ENCODE measurements at places on chromosomes 6 and 20. TPM values are rescaled to one million over a fixed set of nuclear protein-coding genes. Genes with fewer than 3 reads are reported as not detected.

- H3K27ac ChIP-seq = no peak overlapping the region
- DNase-seq = no peak
- no peaks in the 10 kb centered on the region for H3K36me3 ChIP-seq
- H3K4me3 ChIP-seq = no peak overlapping the region
These were observed 2.3 kb downstream of the ZNF322 start for GRCh38 chr6:26657256-26657655.

GRCh38 chr6:144317736-144318135 is 32.6 kb downstream of the UTRN start:
- no peak overlapping the region for H3K27ac ChIP-seq
- peaks cover 26% of the 10 kb centered on the region for H3K4me1 ChIP-seq
- no peak overlapping the region for H3K4me3 ChIP-seq
- no peak for DNase-seq

GRCh38 chr6:10968776-10969175 is 75.3 kb downstream of the ELOVL2 start:
- no peak overlapping the region for H3K4me3 ChIP-seq
- H3K27ac ChIP-seq = no peak overlapping the region
- H3K36me3 ChIP-seq = no peaks in the 10 kb centered on the region
- H3K4me1 ChIP-seq = no peaks in the 10 kb centered on the region
- no peaks in the 10 kb centered on the region for H3K27me3 ChIP-seq
- no peak for DNase-seq

DNA sequence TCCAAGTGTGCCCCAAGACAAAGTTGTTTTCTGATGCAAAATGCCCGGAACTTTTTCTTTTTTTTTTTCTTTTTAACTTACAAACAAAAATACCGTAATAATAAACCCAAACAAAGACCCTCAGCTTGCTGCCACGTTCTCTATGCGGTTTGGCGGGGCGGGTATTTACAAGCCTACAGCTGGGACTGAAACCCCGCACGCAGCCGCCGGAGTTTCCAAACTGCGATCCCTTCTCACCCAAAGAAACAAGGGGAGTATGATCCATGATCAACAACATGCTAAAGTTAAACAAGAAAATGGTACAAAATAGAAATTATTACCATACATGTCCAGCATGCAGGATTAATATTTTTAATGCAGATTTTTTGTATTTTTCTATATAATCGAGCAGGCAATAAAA is 2.1 kb downstream of the MAFB start:
- peak overlapping the region; percentile 59 for H3K4me3 ChIP-seq
- no peaks in the 10 kb centered on the region for H3K36me3 ChIP-seq
- no peak overlapping the region for H3K27ac ChIP-seq
- no peak for DNase-seq
- H3K4me1 ChIP-seq = peaks cover 9% of the 10 kb centered on the region

GRCh38 chr20:13085275-13085674 is 76.5 kb downstream of the SPTLC3 start:
- no peaks in the 10 kb centered on the region for H3K4me1 ChIP-seq
- no peak overlapping the region for H3K27ac ChIP-seq
- no peaks in the 10 kb centered on the region for H3K27me3 ChIP-seq
- no peak overlapping the region for H3K4me3 ChIP-seq
- H3K36me3 ChIP-seq = no peaks in the 10 kb centered on the region

DNA sequence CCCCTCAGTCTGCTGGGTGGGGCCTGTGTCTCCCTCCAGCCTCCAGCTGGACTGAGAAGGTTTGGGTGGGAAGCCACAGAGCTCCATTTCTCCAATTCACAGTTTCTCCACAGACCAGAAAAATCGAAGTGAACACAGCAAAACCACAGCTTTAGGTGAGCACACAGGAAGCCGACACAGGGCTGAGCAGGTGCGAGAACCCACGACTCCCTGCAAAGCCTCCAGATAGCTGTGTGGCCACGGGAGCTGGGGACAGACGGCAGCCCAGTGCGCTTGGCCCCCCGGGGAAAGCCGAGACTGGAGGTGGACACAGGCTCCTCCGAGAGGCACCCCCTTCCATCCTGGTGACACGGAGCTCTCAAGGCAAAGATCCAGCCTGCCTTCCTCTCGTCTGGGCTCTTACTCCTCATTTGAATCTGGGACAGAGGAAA is 29.0 kb upstream of the MPC1 start:
- H3K27ac ChIP-seq = no peak overlapping the region
- no peak overlapping the region for H3K4me3 ChIP-seq
- DNase-seq = no peak
- no peaks in the 10 kb centered on the region for H3K36me3 ChIP-seq

GRCh38 chr6:73636048-73636447 is 17.7 kb downstream of the SLC17A5 start:
- no peaks in the 10 kb centered on the region for H3K36me3 ChIP-seq
- H3K4me3 ChIP-seq = no peak overlapping the region
- no peak for DNase-seq
- no peaks in the 10 kb centered on the region for H3K27me3 ChIP-seq
- no peaks in the 10 kb centered on the region for H3K4me1 ChIP-seq

- peaks cover 2% of the 10 kb centered on the region for H3K4me1 ChIP-seq
- H3K27me3 ChIP-seq = no peaks in the 10 kb centered on the region
- no peak for DNase-seq
- no peak overlapping the region for H3K27ac ChIP-seq
- H3K36me3 ChIP-seq = no peaks in the 10 kb centered on the region
- no peak overlapping the region for H3K4me3 ChIP-seq
These were observed 9.0 kb downstream of the METTL24 start for GRCh38 chr6:110348961-110349690.

- peaks cover 5% of the 10 kb centered on the region for H3K4me1 ChIP-seq
- no peak overlapping the region for H3K4me3 ChIP-seq
- H3K27ac ChIP-seq = peak overlapping the region; percentile 24
- no peaks in the 10 kb centered on the region for H3K36me3 ChIP-seq
These were observed 21.6 kb downstream of the JAG1 start for GRCh38 chr20:10652185-10652584.

- no peaks in the 10 kb centered on the region for H3K27me3 ChIP-seq
- no peak overlapping the region for H3K27ac ChIP-seq
- no peak overlapping the region for H3K4me3 ChIP-seq
- H3K4me1 ChIP-seq = peaks cover 2% of the 10 kb centered on the region
These were observed 237.9 kb upstream of the PDE10A start for GRCh38 chr6:165900970-165901369.

DNA sequence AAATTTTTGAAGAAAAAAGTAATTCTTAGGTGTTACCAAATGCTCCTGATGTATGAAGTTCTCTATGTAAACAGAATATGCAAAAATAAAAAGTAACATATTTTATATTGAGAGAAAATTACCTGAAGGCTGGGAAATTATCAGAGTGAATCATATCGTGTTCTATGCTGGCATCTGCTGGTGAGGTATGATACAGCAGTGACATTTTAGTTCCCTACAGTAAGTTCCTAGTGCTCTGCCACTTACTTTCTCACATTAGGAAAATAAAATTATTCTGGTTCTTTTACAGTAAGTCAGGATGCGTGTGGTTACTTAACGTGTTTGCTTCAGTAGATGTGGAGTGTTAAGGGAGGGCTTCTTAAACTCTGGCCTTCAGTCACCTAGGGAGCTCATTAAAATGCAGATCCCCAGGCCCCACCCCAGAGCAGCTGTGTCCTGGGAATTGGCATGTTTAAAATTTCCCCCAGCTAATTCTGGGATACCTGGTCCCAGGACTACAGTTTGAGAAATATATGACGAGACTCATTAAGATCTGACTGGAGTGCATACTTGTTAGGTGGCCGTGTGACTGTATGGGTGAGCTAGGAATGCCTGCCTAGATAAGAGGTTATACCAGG is 3.2 kb downstream of the ACTR5 start:
- no peak overlapping the region for H3K4me3 ChIP-seq
- H3K4me1 ChIP-seq = peaks cover 5% of the 10 kb centered on the region
- no peaks in the 10 kb centered on the region for H3K27me3 ChIP-seq
- H3K27ac ChIP-seq = no peak overlapping the region

DNA sequence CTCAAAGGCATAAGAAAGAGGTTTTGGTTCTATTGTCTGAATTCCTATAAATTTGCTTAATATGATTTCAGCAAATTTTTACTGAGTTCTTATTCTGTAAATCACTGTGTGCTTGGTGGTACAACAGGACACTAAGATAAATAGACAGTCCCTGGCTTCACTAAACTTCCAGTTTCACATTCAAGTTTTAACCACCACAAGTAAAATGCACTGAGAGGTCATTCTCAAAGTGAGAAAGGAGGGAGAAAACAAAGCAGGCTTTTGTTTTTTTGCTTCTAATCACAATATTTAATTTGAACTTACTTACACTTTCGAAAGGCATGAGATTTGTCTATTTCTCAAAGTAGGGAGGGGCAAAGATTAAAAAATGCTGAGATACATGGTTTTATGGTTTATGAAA is 445.7 kb downstream of the CDC5L start:
- H3K27ac ChIP-seq = no peak overlapping the region
- H3K36me3 ChIP-seq = no peaks in the 10 kb centered on the region
- H3K4me1 ChIP-seq = no peaks in the 10 kb centered on the region
- H3K4me3 ChIP-seq = no peak overlapping the region

DNA sequence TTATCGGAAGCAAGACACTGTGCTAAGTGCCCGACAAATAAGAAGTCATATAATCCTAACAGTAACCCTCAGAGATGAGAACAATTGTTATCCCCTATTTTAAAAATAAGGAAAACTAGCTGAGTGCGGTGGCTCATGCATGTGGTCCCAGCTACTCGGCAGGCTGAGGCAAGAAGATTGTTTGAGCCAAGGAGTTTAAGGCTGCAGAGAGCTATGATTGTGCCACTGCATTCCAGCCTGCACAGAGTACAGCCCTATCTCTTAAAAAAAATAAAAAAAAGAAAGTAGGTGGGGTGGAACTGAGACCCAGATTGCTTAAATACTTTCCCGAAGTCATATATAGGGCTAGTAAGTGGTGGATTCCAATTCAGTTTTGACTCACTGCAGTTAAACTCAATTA is 84.7 kb downstream of the UST start:
- H3K4me1 ChIP-seq = peaks cover 2% of the 10 kb centered on the region
- no peak overlapping the region for H3K4me3 ChIP-seq
- DNase-seq = no peak
- H3K27ac ChIP-seq = no peak overlapping the region
- H3K36me3 ChIP-seq = no peaks in the 10 kb centered on the region
- no peaks in the 10 kb centered on the region for H3K27me3 ChIP-seq

DNA sequence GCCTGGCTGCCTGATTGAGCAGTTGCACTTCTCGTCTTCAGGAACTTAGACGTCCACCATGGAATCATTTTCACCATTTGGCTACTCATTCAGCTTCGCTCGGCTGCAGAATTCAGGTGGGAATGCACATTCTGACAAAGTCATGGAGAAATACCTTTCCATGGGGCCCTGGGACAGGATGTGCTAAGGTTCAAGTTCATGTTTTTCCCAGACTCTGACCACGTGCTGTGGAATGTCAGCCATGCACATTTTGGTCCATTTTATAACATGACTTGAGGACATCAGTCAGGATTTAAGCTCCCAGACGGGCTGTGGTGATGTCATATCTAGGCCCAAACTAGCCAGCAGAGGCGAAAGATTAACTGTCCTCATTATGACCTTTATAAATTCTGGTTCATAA is 205.3 kb downstream of the TBXT start:
- no peak overlapping the region for H3K27ac ChIP-seq
- no peak overlapping the region for H3K4me3 ChIP-seq
- no peaks in the 10 kb centered on the region for H3K4me1 ChIP-seq
- DNase-seq = no peak

DNA sequence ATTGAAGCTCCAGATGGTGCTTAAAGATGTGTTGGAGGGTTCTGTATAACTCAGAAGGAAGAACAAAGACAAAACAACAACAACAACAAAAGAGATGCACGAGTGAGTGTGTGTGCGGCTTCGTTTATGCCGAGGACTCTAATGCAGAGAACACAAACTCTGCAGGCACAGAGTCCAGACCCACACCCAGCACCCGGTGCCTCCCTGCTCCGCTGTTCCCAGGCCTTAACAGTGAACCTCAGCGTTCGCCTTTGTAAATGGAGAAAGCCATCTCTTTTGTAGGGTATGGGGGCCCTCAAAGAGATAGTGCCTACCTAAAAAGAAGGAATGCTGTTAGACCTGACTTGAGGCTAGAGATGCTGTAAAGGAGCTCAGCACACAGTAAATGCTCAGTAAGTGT is 243.3 kb downstream of the ERMARD start:
- H3K4me1 ChIP-seq = no peaks in the 10 kb centered on the region
- H3K4me3 ChIP-seq = no peak overlapping the region
- H3K36me3 ChIP-seq = no peaks in the 10 kb centered on the region
- H3K27me3 ChIP-seq = no peaks in the 10 kb centered on the region

- no peak overlapping the region for H3K27ac ChIP-seq
- no peaks in the 10 kb centered on the region for H3K36me3 ChIP-seq
- no peak overlapping the region for H3K4me3 ChIP-seq
- H3K27me3 ChIP-seq = no peaks in the 10 kb centered on the region
- DNase-seq = no peak
These were observed 15.5 kb upstream of the MYMX start for GRCh38 chr6:44201200-44201599.

DNA sequence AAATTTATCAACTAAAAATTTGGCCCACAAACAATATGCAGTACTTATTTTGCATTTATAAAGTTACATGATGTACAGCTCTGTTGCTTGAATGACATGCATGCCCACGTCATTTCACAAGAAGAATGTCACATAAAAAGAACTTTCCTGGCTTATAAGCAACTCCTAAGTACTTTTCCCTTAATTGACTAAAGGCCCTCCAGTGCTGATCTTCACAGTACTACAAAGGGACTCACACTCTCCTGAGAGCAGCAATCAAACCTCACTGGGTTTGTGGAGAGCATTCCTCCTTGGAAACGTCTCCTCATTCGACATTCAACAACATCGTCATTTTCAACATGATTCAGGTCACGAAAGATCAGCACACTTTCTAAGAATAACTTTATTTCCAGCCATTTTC is 111.1 kb downstream of the IPCEF1 start:
- H3K4me1 ChIP-seq = no peaks in the 10 kb centered on the region
- no peak overlapping the region for H3K27ac ChIP-seq
- DNase-seq = no peak
- H3K27me3 ChIP-seq = no peaks in the 10 kb centered on the region

DNA sequence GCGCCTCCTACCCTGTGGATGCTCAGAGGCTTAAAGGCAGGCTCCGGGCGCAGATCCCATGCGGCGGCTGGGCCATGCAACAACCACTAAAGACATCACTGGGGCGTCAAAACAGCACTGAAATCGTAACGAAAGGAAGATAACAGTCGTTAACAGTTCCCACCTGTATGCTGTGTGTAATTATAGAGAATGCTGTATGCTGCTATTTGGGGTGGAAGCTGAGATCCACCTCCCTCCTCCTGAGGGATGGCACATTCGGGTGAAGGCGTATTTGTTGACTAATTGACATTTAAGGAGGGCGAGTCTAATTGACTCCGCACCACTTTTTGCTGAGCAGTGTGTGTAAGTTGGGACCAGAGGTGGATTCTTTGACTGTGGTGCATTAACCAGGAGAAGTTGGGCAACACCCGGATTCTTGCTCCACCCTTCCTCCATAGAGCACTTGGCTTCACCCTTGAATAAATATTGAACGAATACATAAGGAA is 687 bp downstream of the SLC35A1 start:
- DNase-seq = no peak
- peak overlapping the region; percentile 97 for H3K4me3 ChIP-seq
- no peaks in the 10 kb centered on the region for H3K36me3 ChIP-seq

The JPH2 gene
- total RNA-seq = 4.5 TPM

The TP53TG5 gene
- 0.42 TPM for total RNA-seq

The ZBTB46 gene
- total RNA-seq = 37.9 TPM

The CGA gene
- total RNA-seq = not detected

The TREML2 gene
- not detected for total RNA-seq

The NKAPL gene
- 1.8 TPM for total RNA-seq

The PLAGL1 gene
- 36.7 TPM for total RNA-seq

The CST9 gene
- not detected for total RNA-seq
